ENCODE measurements at places on chromosomes 16 and 17. TPM values are rescaled to one million over a fixed set of nuclear protein-coding genes. Genes with fewer than 3 reads are reported as not detected.

- no peaks in the 10 kb centered on the region for H3K27me3 ChIP-seq
- H3K27ac ChIP-seq = no peak overlapping the region
- no peak overlapping the region for H3K4me3 ChIP-seq
- peaks cover 11% of the 10 kb centered on the region for H3K36me3 ChIP-seq
These were observed 73.3 kb downstream of the N4BP1 start for GRCh38 chr16:48536614-48537200.

DNA sequence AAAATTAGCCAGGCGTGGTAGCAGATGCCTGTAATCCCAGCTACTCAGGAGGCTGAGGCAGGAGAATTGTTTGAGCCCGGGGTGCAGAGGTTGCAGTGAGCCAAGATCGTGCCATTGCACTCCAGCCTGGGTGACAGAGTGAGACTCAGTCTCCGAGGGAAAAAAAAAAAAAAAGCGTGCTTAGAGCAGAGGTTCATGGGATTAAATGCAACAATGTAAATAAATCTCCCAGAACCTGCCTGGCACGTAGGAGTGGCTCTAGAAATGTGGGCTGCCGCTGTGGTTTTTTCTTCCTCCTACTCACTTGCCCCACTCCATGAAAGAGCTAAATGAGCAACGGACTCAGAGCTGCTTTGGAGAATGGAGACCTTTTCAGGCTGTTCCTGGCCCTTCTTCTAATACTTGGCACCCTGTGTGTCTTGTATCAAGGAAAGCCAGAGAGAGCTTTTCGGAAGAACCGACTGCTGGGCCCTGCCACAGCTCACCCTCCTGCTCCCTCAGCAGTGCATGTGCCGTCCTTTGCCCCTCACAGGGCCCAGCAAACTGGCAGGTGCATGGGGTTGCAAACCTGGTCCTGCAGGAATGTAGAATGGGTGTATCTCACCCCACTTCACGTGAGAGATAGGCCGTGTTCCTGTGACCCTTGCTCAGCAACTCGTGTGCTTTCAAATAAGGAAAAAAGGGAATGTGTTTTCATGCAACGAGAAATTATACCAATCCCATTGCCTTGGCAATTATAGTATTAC lies 52.0 kb downstream of the LDHD start:
- H3K27me3 ChIP-seq = no peaks in the 10 kb centered on the region
- H3K36me3 ChIP-seq = no peaks in the 10 kb centered on the region
- peak overlapping the region; percentile 5 for H3K4me3 ChIP-seq

DNA sequence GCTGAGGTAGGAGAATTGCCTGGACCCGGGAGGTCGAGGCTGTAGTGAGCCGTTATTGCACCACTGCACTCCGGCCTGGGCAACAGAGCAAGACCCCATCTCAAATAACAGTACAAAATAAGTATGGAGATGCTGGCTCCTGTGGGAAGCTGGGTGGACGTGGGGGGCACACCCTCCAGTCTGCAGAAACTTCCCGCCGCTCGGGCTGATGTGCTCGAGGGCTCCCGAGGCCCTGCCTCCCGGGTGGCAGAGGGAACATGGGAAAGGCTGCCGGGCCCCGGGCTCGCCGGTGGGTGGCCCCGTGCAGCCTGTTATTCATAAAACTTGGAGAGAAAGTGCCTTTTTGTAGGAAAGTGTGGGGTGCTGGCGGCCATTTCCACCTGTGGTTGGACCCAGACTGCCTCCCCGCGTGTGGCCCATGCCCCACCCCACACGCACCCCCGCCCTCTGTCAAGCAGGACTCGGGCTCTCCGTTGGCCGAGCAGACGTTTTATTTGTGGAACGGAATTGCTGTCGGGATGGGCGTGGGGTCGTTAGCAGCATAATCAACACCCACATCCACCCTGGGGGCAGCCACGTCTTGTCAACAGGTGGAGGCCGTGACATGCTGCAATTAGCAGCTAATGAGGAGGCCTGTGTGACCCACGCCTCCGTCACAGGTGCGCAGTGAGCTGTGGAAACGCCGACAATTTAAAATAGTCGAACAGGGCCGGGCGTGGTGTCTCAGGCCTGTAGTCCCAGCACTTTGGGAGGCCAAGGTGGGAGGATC lies 7.4 kb upstream of the CIAO3 start:
- no peaks in the 10 kb centered on the region for H3K27me3 ChIP-seq
- H3K4me1 ChIP-seq = no peaks in the 10 kb centered on the region
- H3K4me3 ChIP-seq = no peak overlapping the region
- H3K27ac ChIP-seq = no peak overlapping the region

- peak; percentile 62 for DNase-seq
- no peak overlapping the region for H3K27ac ChIP-seq
- peaks cover 32% of the 10 kb centered on the region for H3K4me1 ChIP-seq
- H3K36me3 ChIP-seq = peaks cover 23% of the 10 kb centered on the region
- H3K4me3 ChIP-seq = no peak overlapping the region
These were observed 1.1 kb downstream of the NAA38 start for GRCh38 chr17:7856011-7856810.

- no peak overlapping the region for H3K4me3 ChIP-seq
- no peaks in the 10 kb centered on the region for H3K36me3 ChIP-seq
- peaks cover 3% of the 10 kb centered on the region for H3K4me1 ChIP-seq
- peaks cover 14% of the 10 kb centered on the region for H3K27me3 ChIP-seq
These were observed 10.4 kb downstream of the KCNH6 start for GRCh38 chr17:63533433-63534077.

- no peak overlapping the region for H3K27ac ChIP-seq
- peaks cover 2% of the 10 kb centered on the region for H3K4me1 ChIP-seq
- H3K4me3 ChIP-seq = no peak overlapping the region
- no peak for DNase-seq
- H3K27me3 ChIP-seq = peaks cover 4% of the 10 kb centered on the region
These were observed 12.9 kb downstream of the ERN2 start for GRCh38 chr16:23700093-23700492.

HBM gene
- not detected for total RNA-seq

All from activated CD4-positive, alpha-beta memory T cell treated with anti-CD3 and anti-CD28 coated beads for 36 hours (primary cell).